ENCODE measurements at places on chromosomes 5 and 9.

- no peak for DNase-seq
Measured at GRCh38 chr5:145044970-145045369, 790.2 kb downstream of the PRELID2 start.

GRCh38 chr9:19429595-19429994, 20.8 kb downstream of the ACER2 start:
- peak; percentile 34 for DNase-seq

DNA sequence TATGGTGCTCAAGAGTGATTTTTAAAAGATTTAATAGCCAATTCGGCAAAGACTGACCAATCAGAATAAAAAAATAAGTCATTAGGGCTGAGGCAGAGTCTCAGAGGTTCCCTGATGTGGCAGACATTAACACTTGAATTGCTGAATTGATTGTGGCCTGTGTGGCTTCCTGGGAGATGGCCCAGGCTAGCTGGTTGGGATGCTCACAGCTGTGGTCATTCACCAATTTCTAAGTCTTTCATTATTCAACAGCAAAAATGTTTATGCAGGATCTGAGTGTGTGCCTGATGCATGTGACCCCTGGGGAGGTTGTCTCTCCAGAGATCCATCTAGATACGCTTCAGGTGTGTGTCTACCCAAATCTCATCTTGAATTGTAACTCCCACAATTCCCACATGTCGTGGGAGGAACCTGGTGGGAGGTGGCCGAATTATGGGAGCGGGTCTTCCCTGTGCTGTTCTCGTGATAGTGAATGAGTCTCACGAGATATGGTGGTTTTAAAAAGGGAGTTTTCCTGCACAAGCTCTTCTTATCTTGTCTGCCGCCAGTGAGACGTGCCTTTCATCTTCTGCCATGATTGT, 632.6 kb upstream of the SEMA6A start:
- DNase-seq: no peak

DNA sequence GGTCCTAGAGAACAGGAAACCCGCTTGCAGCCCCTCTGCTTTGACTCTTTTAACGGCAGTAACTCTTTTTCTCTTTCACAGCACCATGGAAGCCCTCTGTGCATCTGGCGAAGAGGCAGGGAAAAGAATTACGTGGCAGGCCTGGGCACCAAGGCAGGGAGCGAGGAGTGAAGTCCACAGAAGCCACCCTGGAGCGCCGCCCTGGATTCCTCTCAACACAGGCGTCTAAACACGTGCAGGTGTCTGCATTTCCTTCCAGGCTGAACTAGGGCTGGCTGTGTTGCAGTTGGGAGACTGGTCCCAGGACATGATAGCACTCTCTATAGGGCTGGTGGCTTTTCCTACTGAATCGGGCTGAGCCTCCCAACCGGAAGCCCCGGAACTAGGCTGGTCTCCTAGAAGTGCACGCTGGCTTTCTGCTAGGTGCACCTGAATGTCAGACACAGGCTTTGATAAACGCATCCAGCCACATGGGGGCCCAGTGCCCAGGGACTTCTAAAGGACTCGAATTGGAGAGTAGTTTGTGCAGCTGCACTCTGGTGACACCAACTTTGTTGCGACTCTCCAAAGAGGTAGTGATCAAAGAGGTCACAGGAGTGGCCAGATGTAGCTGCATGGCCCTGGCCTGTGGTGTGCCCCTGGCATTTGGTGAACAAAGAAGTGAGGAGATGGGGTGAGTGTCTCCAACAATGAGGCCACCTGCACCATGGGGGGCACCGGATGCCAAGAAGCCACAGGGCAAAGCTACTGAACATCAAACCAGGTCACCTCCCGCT, 54.5 kb downstream of the AK8 start:
- no peak for DNase-seq

DNA sequence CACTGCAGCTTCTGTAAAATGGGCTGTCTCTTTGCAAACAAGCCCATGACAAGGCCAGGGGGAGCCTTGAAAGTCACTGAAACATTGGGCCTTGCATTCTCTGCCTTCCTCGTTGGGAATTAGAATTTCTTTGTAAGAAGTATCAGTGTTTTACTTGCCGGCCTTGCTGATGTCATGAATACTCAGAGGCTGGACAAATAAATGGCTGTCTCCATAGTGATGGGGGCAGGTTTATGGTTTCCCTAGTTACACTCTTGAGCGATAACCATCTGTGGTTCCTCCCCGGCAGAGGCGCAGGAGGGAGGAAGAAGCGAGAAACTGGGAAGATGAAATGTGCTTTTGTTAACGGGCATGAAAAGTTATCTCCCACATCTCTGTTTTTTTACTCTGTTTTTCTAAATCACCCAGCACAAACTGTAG, 272.7 kb upstream of the PANK3 start:
- no peak for DNase-seq

- DNase-seq: no peak
Measured at GRCh38 chr5:72711351-72711750, 105.1 kb upstream of the TNPO1 start.

- DNase-seq: no peak
Measured at GRCh38 chr5:1874348-1874747, 8.4 kb downstream of the IRX4 start.

- DNase-seq: peak; percentile 95
Measured at GRCh38 chr5:149605998-149606724, 24.9 kb downstream of the ARHGEF37 start.

DNA sequence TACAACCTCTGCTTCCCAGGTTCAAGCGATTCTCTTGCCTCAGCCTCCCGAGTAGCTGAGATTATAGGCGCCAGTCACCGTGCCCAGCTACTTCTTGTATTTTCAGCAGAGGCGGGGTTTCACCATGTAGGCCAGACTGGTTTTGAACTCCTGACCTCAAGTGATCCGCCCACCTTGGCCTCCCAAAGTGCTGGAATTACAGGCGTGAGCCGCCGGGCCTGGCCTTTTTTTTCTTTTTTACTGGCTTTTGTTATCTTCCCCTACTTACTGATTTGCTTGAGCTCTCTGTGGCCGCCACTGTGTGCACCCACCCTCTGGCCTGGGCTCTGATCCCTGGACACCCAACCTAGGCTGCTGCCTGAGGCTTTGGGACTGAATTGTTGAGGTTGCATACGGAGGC, 60.3 kb downstream of the ANKRD33B start:
- DNase-seq: no peak

GRCh38 chr9:88746743-88747398, 211.9 kb downstream of the NXNL2 start:
- DNase-seq: no peak

DNA sequence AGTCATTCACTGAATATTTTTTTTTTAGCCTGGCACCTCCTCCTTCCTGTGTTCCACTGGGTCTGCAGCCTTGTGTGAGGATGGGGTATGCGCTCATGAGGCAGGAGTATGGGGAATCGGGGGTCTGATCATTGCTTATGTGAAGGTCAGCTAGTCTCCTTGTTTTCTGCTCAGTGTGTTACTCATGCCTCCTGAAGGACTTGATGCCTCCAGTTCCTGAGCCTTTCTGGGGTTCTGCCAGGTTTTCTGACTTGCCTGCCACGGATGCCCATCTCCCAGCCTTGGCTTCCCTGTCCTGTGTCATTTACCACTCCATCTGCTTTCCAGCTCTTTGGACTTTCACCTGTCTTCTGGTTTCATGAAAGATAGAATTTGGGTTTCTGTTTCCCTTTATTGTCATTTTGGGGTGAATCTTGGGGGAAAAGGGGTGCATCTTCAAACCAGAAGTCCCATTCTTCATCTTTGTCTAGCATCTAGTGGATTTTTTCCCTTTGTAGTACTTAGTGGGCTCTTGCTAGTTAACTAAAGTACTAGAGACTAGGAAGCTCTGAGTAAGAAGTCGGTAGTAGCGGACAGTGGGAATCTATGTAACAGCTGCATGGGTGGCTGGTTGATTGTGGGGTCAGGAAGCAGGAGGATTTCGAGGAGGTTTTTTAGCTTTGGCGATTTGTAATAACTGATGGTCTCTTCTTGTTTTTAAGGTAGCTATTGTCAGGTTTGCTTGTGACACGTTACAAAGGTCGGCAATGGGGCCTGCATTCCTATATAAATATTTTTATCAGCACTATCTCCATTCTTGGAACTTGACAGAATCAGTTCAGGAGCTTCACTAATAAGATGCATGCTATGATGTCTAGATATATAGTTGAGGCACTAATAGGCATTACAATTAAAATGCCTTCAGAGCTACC, 8.2 kb downstream of the OTULIN start:
- peak; percentile 31 for DNase-seq

GRCh38 chr5:177456976-177457851, 10.6 kb downstream of the PRR7 start:
- peak; percentile 95 for DNase-seq

DNA sequence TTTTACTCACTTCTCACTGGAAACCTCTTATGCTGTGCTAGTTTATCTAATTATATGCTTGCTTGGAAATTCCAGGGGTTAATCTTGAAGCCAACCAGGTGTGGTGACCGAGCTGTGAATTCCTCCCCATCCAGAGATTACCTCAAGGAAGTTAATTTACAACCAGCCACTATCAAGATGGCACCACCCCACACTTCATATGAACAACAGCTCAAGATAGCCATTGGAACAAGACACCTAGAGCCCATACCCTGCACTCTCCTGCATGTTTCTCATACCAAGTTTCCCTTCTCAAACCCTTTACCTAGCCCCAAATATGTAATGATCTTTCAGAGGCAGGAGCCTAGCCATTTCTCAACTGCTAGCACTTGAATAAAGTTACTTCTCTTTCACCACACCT, 2156.9 kb upstream of the C9orf72 start:
- no peak for DNase-seq

DNA sequence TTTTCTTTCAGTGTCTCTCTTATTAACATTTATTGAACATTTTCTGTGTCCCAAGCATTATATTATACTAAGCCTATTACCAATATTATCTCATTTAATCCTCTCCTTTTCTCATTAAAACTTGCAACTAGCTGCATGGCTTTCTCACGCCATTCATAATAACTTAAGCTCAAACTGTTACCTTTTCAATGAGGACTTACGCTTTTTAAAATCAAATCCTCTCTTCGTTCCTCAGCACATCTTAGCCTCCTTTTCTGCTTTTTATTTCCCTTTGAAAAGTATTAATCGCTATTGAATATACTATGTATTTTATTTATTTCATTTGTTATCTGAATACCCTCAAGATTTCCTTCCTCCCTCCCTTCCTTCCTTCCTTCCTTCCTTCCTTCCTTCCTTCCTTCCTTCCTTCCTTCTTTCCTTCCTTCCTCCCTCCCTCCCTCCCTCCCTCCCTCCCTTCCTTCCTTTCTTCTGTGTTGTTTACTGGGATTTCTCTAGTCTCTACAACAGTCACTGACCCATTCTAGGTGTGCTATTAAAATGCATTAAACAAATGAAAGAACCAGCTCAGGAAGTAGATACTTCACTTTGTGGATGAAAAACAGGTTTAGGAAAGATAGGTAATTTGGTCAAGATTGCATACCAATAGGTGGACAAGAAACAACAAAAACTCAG, 294.1 kb upstream of the TUT7 start:
- no peak for DNase-seq

DNA sequence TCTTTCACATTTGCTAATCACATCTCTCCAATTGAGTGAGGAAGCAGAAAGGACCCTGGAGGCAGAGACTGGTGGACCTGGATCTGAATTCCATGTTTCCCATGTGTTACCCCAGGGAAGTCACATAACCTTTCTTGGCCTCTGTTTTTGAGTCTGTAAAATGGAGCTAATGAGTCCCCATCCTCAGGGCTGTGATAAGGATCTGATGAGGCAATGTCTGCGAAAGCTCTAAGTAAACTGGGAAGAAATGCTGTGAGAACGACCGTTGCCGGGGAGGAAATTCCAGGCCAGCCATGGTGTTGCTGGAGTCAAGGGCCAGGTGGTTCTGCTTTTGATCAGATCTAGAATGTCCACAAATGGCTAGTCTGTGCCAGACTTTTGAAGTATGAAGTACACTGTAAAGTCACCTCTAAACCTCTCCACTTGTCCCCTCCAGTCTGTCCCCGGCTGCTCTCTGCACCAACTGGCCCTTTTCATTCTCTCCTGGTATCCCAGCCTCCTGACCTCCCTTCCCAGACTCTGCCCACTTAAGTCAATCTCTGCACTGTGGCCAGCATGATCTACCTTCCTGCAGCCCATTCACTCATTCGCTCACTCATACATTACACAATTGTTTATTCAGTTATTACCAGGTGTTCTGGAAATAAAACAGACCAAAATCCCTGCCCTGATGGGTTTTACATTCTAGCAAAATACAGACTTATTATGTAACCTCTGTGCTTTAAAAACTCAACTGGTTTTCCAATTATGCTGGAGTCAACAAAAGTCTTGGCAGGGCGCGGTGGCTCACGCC, 32.5 kb upstream of the N4BP3 start:
- DNase-seq: no peak

DNA sequence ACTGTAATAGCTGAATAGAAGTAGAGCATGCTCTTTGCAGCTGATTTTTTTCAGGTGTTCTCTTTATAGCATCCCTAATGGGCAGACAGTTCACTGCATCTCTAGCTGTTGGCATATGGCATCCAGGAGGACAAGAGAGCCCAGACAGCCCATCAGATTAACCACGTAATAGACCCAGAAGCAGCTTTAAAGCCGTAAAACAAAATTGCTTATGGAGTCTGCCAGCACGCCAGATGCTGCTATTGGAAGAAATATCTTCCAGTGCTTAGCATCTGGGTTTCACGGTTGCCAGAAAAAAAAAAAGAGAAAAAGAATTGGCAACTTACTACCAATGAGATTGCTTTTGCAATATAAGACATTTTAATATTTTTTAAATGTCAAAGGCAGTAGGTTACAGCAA, 869.4 kb upstream of the NUDT12 start:
- no peak for DNase-seq

DNA sequence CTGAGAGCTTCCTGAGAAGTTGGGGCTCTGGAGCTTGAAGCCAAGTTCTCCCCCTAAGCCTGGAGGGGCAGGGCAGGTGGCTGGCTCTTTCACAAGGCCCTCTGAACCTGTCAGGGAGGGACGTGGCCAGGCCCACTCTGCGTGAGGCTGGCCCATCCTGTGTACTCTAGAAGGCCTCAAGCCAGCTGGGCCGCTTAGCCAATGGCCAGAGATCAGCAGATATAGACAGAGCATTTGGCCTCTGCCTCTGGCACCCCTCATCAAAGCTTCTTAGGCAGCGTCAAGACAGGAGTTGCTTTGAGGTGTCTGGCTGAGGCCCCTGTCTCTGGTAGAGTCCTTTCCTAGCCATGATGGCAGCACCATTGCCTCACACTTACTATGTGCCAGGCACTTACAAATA, 105.6 kb downstream of the FGF18 start:
- no peak for DNase-seq

DNA sequence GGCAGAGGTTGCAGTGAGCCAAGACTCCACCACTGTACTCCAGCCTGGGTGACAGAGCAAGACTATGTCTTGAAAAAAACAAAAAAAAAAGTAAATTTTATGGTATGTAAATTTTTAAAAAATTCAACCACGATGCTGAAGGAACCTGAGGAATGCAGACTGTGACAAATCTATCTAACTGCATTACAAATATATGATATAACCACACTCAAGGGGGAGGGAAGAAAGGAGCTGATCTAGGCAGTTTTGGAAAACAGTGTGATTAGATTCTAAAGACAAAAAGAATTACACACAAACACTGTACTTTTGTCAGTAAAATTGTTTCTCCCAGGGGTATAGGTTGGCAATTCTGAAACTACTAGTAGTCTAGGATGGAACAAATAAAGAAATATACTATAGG, 17.0 kb downstream of the LARS1 start:
- DNase-seq: no peak

Measured in AG20443 (cell line).